ENCODE measurements at places on chromosomes 11 and 22. TPM values are rescaled to one million over a fixed set of nuclear protein-coding genes. Genes with fewer than 3 reads are reported as not detected.
A peak's percentile ranks its signal among the peaks of the same experiment; 100 is the strongest.

The TRIM64C gene
- total RNA-seq = not detected

DNA sequence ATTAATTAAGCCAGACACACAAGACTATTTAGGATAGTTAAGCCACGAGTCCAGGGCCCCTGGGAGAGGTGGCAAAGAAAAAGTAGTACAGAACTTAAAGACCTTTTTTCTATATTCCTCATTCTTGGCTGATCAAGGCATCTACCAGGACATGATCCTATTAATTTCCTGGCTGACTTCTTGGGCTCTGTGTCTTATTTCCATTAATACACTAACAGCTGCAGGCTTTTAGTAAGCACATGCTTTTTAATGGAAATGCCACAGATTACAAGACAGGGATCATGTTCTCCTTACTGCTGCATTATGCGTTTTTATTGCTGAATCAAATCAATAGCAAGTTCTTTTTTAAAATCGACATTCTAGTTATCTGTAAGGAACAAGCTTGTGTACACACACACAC lies 35.2 kb downstream of the BTG4 start:
- no peak for DNase-seq

DNA sequence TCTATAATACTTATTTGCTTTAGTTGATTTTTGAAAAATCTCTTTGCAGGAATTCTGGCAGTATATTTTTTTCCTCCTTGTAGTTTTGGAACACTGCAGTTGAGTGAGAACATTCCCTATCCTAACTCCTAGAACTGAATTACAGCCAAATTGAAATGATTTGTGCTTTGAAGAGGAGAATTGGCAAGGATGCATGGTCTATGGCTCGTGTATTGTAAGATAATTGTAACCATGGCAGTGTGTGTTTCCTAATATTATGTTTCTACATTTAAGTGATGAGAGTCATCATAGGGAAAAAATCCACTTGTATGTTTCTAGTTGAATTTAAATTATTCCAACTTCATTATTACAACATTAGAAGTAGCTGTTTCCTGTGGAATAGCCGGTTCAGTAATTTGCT lies 80.9 kb upstream of the MYO18B start:
- no peak for DNase-seq

- no peak for DNase-seq
These were observed 64.0 kb downstream of the OTOG start for GRCh38 chr11:17611049-17611448.

DNA sequence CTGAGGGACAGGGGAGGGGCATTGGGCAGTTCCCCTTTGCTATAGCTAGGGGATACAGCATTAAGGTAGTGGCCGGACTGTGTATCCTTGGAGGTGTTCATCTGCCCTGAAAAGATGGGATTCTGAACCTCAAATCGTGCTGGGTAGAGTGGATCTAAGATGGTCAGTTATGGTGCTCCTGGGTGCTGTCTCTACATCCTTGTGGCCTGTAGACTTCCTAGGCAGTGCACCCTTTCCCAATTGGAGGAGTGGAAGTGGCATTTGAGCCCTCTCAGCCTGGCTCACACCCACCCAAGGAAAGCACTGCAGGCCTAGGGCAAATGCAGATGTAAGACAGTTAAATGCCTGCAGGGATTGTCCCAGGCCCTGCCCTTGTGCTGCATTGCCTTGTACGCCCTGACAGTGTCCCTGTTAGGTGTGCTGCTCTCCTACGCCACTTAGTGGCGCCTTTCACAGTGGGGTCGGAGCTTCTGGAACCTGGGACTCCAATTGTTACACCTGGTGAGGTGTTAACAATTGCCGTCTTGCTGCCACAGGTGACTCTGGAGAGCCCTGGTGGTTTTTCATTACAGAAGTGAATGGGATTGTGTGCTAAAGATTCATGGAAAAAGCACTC lies 35.0 kb downstream of the PPFIBP2 start:
- DNase-seq = no peak

- no peak for DNase-seq
These were observed 14.0 kb downstream of the RHOG start for GRCh38 chr11:3826721-3827120.

DNA sequence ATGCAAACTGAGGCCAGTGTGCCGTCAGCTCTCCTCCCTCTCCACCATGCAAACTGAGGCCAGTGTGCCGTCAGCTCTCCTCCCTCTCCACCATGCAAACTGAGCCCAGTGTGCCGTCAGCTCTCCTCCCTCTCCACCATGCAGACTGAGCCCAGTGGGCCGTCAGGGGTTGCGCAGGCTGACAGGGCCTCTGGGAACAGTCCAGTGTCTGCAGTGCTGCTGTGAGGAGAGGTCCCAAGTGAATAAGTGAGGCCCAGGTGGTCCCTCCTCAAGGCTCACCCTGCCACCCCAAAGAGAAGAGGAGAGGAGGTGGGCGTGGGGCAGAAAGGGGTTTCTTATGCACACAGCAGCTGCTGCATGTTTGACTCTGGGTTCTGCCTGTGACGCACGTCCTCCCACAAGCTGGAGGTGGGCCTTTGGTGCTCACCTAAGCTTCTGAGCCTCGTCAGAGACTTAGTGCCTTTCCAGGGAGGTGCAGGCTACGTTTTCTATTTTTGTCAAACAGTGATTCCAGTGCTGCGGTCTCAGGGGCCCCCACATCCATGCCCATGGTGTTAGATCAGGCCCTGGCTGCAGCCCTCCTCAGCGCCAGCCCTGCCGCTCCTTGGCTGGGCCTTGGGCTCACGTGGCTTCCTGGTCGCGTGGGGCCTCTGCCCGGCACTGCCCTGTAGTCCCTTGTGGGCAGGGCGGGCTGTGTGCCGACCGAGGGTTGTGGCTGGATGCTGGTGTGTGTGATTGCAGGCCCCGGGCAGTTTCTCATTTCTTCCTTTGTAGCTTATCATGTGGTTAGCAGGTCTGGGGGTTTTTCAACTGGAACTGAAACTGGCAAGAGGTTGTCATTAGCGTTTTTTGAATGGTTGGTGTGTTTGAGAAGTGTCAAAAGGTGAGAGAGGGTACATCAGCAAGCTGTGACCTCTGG lies 7.1 kb downstream of the TPCN2 start:
- peak; percentile 79 for DNase-seq

DNA sequence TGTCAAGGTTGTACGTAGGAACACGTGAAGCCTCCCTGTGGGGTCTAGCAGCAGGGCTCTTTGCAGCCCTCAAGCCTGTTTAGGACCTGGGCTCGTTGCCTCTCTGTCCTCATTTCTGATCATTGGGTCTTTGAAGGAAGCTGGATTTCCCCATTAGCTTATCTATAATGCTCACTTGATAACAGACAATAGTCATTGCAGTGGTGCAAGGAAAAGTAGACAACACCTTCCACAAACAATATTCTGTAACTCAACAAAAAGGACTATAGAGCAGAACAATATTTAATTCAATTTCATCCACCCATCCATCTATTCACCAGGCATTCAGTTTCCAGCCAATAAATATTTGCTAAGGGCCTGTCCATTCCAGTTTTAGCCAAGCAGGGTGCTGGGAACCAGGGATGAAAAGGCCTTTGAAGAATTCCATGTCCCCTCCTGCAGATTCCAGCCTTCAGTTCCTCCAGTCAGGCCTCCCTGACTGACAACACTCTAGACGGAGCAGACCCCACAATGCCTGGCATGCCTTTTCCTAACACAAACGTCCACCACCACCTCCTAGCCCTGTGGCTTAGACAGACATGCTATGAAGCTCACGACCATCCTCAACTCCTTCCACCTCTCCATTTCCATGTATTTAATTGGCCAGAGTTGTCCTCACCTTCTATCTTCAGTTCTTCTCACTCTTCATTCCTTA lies 12.7 kb upstream of the POLD3 start:
- DNase-seq = no peak

Measured in lower lobe of right lung (tissue), 2 donors.